ENCODE measurements at places on chromosomes 5 and 9.

GRCh38 chr5:174563899-174564298 is 160.5 kb upstream of the MSX2 start:
- DNase-seq = no peak

GRCh38 chr9:137218754-137219271 is 3.2 kb downstream of the RNF208 start:
- no peak for DNase-seq

DNA sequence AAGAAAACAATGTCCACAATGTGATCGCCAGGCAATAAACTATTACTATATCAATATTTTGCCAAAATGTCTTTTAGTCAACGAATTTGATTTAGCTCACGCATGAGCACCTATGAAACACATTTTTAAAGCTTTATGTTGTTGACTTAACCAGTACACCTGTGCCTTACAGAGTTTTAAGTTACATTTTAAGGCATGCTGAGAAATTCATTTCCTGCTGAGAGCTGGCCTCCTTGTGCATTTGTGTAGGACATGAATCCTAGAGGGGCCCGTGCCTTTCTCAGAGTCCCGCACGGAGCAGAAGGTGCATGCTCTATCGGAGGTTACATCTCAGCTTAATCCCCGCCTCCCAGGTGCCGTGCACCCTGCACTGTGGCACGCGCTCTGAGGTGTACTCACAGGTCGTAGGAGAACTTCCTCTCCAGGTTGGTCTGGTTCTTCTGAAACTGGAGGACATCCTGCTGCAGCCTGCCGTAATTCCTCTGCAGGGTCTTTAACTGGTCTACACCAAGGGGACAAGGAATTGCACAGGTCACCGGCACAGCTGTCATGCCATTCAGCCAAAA is 53.2 kb downstream of the GOLM1 start:
- DNase-seq = no peak

GRCh38 chr9:125922854-125923253 is 175.7 kb downstream of the PBX3 start:
- DNase-seq = no peak

DNA sequence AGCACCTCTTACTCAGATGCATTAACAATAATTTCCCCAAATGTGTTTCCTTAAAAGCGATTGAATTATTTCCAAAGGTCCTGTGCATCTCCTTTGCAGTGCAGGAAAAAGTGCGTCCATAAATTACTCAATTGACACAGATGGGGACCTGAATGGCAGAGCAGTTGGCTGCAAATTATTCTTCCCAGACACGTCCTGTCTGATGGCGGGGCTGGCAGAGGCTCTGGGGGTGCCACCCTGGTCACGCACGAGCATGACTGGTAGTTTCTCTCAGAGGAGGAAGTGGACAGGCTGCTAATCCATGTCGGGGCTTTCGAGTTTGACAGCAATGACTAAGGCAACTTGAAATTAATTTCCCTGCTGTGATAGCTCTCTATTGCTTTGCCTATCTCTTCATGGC is 264.8 kb upstream of the BRINP1 start:
- no peak for DNase-seq

DNA sequence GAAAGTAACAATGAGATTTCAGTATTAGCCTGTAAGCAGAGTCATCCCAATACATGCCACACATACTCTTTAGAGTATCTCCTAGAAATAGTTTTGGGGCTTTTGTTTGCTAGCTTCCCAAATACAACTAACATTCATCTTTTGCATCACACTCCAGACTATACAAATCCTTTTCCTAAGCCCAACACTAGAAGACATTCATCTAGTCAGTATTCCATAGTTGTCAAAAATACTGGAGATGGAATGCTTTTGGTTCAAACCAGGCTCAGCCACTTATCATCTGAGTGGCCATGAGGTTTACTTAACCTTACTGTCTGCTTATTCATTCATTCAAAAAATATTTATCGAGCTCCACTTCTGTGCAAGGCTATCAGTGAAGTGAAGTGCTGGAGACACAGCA is 205.1 kb upstream of the SGCD start:
- DNase-seq = no peak

- DNase-seq = no peak
These were observed 131.7 kb upstream of the VLDLR start for GRCh38 chr9:2489838-2490314.

DNA sequence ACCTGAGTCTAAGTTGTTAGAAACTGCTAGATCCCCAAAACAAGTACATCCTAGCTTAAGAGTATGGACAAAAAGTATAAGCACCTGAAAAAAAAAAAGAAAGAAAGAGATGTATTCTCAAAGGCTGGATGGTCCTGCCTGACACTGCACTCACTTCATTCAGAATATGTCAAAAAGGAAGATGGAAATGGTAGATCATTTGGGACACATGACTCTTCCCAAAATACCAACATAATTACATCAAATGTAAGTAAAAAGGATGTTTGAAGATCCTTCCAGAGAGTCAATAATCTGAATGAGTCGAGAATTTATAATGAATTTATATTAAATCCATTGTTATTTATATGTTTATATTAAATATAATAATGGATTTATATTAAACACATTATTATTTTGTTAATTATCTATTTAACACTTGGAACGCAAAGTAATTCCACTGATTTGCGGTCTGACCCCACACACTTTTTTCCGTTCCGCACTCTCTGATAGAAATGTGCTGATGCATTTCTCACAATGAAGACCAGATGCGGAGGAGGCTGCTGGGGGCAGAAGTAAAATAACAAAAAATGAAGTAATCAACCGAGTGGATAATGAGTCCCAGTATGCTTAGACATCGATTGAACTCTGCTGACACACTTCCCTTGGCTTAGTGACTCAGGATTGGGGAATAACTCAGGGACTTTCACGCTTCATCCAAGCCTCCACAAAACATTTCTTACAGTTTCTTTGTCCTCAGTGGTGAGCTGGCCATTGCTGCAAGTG is 201.2 kb downstream of the ADAMTS12 start:
- no peak for DNase-seq

- peak; percentile 62 for DNase-seq
These were observed 135.9 kb upstream of the OTULINL start for GRCh38 chr5:14445576-14446290.

DNA sequence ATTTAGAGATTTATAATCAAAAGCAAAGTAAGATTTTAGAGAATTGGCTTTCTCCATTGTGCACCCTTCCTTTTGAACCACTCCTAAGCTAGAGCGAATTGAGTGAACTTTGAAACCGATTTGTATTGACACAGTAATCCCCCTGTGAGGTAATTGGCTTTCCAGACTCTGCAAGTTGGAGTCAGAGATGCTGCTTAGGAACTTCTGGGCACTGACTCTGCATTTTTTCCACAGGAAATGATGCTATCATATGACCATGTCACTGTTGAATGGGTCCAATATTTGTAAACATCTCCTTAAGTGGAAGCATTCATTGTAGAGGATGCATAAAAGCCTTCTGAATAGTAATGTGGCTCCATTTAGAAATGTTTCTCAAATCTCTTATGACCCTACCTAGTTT is 394.4 kb upstream of the ZNF608 start:
- no peak for DNase-seq

GRCh38 chr9:93061791-93062763 is 3.6 kb downstream of the SUSD3 start:
- DNase-seq = no peak

- no peak for DNase-seq
These were observed 2.2 kb upstream of the DTWD2 start for GRCh38 chr5:118990582-118990981.

DNA sequence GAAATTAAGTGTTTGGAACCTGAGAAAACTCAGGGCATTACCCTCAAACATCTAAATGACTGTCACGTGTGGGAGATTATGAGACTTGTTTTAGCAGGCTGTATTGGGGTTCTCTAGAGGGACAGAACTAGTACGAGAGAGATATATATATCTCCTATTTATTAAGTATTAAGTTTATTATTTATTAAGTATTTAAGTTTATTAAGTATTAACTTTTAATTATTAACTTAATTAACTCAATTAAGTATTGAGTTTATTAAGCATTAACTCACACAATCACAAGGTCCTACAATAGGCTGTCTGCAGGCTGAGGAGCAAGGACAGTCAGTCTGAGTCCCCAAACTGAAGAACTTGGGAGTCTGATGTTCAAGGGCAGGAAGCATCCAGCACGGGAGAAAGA is 113.8 kb downstream of the MELK start:
- DNase-seq = no peak

DNA sequence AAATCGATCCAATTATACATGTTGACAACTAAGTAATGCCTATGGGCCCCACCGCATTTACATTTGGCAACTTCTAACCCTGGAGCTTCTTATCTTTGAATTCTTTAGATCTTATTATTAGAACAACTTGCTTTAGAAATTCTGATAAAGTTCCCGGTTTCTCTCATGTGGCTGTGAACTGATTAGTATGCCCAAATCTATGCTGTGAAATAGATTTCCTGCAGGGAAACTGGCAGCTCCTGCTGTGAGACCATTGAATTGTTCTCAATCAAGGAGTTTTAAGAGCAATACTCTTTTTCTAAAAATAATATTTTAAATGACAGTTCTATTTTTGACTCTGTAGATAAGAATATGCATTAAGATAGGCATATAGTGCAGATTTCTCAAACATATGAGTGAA is 177.5 kb downstream of the GABRB2 start:
- no peak for DNase-seq

DNA sequence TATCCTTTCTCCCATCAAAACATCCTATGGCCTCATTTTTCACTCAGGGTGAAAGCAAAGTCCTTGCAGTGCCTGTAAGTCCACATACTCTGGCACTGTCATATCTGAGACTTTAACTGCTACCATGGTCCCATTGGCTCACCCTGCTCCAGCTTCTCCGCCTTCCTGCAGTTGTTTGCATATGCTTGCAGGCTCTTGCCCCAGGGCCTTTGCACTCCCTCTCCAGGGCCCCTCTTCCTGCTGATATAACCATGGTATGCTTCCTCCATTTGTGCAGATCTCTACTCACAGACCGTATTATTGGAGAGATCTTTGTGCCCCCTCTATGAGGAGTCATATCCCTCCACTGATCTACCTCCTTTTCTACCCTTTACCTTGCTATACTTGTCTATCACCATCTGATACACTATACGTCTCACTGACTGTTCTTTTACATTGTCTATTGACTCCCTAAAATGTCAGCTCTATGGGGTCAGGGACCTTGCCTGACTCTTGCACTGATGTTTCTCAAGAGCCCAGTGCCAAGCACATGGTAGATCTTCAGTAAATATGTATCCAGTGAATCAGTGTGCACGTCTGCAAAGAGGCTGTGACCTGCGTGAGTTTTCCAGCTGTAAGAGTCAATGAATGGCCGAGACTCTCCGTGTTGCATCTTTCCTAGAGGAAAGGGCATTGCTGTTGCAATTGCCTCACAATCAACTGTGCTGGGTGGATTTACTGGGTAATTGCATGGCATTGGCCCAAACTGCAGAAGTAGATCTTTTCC is 81.7 kb upstream of the CPEB4 start:
- no peak for DNase-seq

DNA sequence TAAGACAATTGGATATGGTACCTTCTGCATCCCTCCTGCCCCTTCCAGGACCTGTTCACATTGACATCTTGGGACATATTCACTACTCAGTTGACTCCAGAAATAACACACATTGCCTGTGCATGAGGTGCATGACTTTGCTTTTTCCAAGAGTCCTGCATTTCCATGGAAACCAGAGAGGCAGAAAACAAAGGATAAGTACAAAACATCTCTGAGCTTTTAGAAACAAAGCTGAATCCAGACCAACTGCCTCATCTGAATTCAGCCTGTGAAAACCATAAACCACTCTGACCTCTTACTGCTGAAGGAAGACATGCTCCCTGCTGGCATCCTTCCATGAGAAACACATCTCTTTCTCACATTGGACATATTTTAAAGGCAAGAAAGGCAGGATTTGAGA is 695.1 kb downstream of the TAF11L14 start:
- no peak for DNase-seq

All from ecto neural progenitor cell (in vitro differentiated cells).